ENCODE measurements at places on chromosomes 13 and 19. TPM values are rescaled to one million over a fixed set of nuclear protein-coding genes. Genes with fewer than 3 reads are reported as not detected.

DNA sequence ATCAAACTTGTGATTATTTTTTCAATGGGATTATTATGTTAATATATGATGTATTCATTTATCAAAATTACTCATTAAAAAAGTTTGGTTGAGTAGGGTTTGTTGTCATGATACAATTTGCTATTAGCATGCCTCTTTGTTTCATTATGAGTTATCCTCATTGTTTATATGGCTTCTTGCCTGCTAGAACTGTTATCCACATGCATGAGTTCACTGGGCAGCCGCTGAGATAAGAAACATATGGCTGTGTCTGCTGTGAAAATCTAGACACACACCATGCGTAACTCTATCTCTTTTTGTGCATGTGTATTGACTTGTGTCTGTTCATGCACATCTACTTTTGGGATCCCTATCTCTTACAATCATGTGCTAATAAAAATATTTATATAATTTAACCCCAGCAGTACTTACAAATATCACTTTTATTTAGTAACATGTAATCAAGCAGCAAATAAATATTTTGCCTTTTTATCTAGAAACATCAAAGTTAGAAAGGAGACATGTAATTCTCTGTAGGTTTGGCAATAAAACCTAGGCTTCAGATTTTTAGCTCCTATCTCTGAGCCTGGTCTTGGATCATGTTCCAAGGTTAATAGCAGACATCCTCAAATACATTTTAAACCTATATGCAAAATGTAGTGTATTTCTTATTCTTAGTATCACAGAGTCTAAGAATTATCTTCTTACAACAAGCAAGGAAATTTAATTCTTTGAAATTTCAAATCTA is 11.2 kb upstream of the KLF12 start:
- DNase-seq, result no peak

DNA sequence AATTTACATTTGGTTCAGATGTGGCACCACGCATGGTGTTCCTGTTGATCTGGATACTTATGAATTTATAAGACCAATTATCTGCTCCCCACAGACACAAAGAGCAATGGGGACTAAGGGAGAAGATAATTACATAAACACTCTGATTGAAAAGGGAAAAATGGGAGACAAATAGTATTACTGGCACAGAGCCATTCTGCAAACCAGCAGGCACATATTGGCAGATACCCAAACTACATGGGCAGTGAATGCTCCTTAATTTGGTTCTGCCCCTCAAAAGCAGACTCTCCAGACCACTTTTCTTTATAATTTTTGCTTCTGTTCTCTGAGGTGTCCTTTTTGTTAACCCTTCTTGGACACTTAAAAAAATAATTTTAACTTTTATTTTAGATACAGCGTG is 1674.2 kb downstream of the PCDH9 start:
- no peak for DNase-seq

DNA sequence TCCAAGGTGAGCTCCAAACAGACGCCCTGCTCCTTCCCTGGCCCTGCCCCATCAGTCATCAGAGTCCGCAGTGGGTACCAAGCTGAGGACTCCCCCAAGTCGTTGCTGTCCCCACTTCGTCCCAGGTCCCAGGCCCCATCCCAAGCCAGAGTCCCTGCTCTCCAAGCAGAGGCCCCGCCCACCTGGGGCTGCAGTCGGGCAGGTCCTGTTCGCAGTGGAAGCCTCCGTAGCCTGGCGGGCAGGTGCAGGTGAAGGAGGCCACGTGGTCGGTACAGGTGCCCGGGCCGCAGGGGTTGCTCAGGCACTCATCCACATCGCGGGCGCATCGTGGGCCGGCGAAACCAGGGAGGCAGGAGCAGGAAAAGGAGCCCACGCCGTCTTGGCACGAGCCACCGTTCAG is 19.4 kb downstream of the NOTCH3 start:
- peak; percentile 46 for DNase-seq

DNA sequence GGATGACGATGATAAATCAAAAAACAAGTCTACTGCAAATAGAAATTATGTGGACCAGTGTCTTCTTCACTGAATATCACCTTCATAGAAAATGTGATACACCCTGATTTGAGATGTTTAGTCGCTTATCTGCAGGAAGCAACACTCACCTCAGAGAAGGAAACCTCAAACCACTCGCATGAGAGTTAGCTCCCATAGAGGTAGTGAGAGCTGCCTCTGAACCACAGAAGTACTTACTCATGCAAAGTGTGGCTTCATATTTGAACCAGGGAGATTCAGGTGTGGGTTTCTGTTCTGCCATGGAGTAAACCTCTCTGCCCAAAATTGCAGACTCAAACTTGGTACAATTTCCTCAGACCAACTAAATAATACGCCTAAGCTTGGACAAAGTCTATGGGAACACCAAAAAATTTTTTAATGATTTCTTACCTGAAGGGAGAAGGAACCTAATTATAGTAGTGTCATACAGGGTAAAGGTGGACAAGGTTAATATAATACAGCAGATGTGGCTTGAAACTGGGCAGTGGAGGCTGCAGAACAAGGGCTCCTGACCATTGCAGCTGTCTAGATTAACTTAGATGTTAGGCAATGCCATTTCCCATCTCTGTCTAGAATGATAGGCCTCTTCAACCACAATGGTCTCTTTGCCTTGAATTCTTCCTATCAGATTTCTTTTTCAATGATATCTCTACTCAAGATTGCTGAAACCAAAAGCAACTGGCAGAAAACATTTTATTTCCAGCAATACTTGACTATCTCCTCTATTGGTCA is 29.6 kb upstream of the RCBTB2 start:
- no peak for DNase-seq

- DNase-seq, result no peak
These were observed 13.3 kb downstream of the SLC27A1 start for GRCh38 chr19:17483605-17484002.

DNA sequence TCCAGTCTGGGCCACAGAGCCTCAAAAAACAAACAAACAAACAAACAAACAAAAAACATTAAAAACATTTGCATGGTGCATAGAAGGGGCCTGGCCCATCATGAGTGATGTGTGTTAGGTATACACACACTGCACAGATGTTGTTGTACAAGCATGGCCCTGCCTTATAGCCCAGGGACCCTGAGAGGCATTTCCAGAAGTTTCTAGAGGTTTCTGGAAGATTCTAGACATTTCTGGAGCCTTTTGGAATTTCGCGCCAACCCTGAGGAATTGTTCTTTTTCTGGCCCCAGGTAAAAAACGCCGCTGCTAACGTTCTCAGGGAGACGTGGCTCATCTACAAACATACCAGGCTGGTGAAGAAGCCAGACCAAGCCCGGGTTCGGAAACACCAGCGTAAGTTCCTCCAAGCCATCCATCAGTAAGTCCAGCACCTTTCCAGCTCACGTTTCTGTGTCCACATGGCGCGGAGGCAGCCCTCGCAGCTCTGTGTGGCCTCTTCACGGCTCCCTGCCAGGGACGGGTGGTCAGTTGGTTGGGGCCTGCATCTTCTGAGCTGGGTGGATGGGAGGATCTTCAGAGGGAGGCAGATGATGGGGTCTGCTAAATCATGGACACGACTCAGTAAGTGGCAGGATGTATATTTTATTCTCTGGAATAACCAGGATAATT is 18.4 kb upstream of the ARRDC2 start:
- no peak for DNase-seq

DNA sequence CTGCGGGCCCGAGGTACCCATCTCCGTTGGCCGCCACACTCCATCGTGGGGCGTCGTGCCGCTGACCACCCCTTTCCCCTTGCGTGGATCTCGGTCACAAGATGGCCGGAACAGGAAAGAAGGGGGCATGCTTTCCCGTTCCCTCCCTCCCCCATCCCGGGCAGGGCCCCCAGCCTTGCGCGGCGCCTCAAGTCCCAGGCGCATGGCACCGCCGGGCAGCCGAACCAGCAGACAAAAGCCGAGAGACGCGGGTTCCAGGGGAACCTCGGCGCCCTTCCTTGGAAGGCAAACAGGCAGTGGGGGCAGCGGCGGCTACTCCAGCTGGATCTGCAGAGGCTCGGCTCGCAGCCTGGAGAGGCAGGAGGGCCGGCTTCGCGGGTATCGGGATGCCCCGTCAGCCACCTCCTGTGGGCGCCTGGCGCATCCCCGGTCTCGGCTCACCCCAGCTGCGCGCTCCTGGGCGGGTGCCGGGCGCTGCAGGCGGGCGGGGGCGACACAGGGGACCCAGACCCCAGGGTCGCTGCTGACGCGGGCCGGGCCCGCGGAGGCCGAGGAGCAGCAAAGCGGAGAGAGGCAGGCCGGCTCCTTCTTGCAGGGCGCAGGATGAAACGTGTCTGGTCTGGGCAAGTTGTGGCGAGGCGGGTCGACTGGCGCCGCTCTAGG is 439 bp downstream of the DZIP1 start:
- no peak for DNase-seq

DNA sequence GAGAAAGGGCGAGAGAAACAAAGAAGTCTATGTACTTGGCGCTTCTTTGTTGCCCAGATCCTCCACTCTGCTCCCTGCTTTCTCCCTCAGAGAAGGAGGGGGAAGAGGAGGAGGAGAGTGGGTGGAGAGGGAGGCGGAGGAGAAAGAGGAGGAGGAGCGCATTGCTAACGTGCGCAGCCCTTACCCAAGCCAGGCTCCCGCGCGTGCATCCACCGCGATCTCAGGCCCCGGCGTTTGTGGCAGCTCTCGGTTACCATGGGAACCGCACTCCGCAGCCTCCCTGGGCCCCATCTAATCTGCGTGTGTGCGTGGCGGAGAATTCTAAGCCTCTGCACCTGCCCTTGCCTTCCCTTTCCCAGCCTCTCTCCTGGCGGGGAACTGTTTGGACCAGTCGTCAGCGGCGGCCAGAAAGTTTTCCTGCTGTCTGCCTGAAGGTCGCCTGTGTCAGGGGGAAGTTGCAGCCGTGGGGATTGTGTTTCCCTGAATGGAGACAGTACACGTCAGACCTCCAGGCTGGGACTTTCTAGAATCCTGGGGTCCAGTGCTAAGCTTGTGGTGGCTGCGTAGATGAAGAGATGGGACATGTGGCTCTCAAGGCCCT is at the start of gene ERICH6B:
Gene ERICH6B, minus strand, starts transcription at position 239 of the 601 bp plus-strand sequence. CDS start 18,734 bp downstream, outside the sequence.
- no peak for DNase-seq

ZNF773 gene
- total RNA-seq, result 5.3 TPM

HCST gene
- total RNA-seq, result 4.8 TPM

PCDH20 gene
- total RNA-seq, result 7.8 TPM

ZNF813 gene
- 3.6 TPM for total RNA-seq

MEDAG gene
- total RNA-seq, result 0.62 TPM

EPSTI1 gene
- 16.8 TPM for total RNA-seq

All from colonic mucosa (tissue), 4 donors.